ENCODE measurements at places on chromosomes 12 and 14. TPM values are rescaled to one million over a fixed set of nuclear protein-coding genes. Genes with fewer than 3 reads are reported as not detected.

Gene IFNG
- not detected for total RNA-seq

- DNase-seq, result no peak
Measured at GRCh38 chr12:107318806-107319532, 225.6 kb upstream of the CRY1 start.

GRCh38 chr12:64655141-64655540 is 44.8 kb downstream of the RASSF3 start:
- DNase-seq, result no peak

DNA sequence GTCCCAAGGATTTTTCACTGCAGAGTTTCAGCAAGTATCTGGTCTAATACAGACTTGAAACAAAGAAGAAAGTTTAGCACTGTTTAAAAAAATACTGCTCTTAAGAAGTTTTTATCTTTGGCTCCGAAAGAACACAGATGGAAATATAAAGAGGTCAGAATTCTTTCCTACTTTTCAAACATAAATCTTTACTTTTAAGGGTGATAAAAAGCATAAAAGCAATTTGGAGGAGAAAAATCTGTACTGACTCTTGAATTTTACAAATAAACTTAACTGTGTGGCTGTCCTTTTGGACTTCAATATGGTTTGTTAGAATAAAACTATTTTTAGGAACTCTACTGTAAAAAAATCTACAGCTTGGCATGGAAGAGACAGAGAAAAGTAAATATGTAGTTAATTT is 27.6 kb upstream of the ISM2 start:
- DNase-seq, result no peak

- no peak for DNase-seq
Measured at GRCh38 chr14:96151242-96151641, 53.4 kb upstream of the BDKRB2 start.

Measured in omental fat pad (tissue), 4 donors.